ENCODE measurements at places on chromosomes 1 and 21. TPM values are rescaled to one million over a fixed set of nuclear protein-coding genes. Genes with fewer than 3 reads are reported as not detected.

The PSRC1 gene
- 34.6 TPM for total RNA-seq

GRCh38 chr1:96845464-96845863 is 123.9 kb downstream of the PTBP2 start:
- no peak for DNase-seq

DNA sequence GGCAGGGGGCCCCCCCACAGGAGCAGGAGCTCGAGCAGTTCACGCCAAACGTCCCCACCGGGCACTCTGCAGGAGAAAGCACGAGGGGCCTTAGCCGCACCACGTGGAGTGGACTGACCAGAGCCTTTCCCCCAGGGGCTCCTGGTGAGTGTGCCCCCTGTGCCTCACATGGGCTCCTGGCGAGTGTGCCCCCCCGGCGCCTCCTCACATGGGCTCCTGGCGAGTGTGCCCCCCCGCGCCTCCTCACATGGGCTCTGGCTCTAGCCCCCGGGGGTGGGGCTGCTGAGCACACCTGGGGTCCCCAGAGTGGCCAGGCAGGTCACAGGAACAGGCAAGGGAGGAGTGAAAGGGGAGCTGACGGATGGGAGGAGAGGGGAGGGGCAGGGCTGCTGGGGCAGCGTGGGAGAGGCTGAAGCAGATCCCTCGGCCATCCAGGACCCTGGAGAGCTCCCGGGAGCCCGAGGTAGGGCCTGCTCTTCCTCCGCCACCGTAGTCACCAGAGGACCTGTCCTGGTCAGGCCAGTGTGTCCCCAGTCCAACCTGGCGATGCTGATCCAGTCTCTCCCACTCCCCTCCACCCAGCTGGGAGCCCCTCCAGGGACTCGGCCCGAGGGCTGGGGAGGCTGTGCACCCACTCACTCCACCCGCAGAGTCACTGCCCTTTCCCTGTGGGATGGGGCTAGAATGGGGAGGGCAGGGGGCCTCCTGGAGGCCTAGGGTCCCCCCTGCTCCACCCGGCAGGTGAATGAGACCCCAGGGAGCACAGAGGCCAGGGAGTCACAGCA is 47.6 kb downstream of the ARHGEF16 start:
- peak; percentile 38 for DNase-seq

DNA sequence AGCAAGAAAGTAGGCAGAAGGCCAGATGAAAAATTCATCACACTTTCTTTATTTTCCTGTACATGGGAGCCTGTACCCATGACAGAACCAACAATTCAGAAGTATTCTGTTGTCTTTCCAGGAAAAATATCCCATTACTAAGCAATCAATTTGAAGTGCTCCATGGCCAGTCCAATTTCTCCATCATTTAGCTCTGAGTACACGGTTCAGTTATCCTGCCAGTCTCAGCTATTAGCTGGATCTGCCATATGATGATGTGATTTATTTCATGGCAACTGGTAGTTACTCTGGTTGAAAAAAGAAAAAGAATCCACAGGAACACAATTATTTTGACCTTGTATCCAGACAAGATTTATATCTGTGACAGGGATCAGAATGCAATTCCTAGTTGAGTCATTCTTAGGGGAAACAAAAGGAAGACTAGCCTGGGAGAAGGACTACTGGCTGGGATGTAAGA is 70.6 kb upstream of the GORAB start:
- DNase-seq, result peak; percentile 30
